ENCODE measurements at places on chromosomes 1 and 21. TPM values are rescaled to one million over a fixed set of nuclear protein-coding genes. Genes with fewer than 3 reads are reported as not detected.
A peak's percentile ranks its signal among the peaks of the same experiment; 100 is the strongest.

The HRNR gene
- total RNA-seq: not detected

DNA sequence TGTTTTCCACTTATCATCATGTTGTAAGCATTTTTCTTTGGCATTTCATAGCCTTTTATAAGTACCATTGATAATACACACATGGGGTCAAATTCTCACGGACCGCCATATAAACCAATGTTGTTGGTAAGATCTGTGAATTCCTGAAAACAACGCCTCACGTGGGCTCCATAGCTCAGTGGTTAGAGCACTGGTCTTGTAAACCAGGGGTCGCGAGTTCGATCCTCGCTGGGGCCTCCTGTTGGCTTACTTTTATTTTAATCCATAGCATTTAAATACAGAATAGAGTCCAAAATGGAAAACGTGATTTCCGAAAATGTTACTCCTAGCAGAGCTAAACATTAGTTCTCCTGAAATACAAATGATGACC, 83.1 kb downstream of the HHIPL2 start:
- no peak overlapping the region for H3K27ac ChIP-seq
- H3K4me1 ChIP-seq: no peaks in the 10 kb centered on the region
- H3K36me3 ChIP-seq: no peaks in the 10 kb centered on the region
- peak; percentile 54 for DNase-seq

GRCh38 chr1:243364330-243364729, 108.5 kb downstream of the SDCCAG8 start:
- no peak overlapping the region for H3K27ac ChIP-seq
- no peaks in the 10 kb centered on the region for H3K36me3 ChIP-seq
- H3K4me1 ChIP-seq: no peaks in the 10 kb centered on the region
- H3K27me3 ChIP-seq: no peaks in the 10 kb centered on the region
- H3K4me3 ChIP-seq: no peak overlapping the region
- no peak for DNase-seq

The RPE65 gene
- total RNA-seq: not detected

GRCh38 chr1:108505763-108506070, 54.2 kb upstream of the EEIG2 start:
- no peak overlapping the region for H3K4me3 ChIP-seq
- H3K36me3 ChIP-seq: no peaks in the 10 kb centered on the region
- H3K27ac ChIP-seq: no peak overlapping the region
- H3K4me1 ChIP-seq: no peaks in the 10 kb centered on the region
- H3K27me3 ChIP-seq: no peaks in the 10 kb centered on the region

The GON4L gene
- 32.3 TPM for total RNA-seq

GRCh38 chr1:29953961-29954360, 717.6 kb downstream of the PTPRU start:
- DNase-seq: no peak
- no peaks in the 10 kb centered on the region for H3K36me3 ChIP-seq
- no peak overlapping the region for H3K27ac ChIP-seq
- no peak overlapping the region for H3K4me3 ChIP-seq
- H3K27me3 ChIP-seq: no peaks in the 10 kb centered on the region
- H3K4me1 ChIP-seq: no peaks in the 10 kb centered on the region

DNA sequence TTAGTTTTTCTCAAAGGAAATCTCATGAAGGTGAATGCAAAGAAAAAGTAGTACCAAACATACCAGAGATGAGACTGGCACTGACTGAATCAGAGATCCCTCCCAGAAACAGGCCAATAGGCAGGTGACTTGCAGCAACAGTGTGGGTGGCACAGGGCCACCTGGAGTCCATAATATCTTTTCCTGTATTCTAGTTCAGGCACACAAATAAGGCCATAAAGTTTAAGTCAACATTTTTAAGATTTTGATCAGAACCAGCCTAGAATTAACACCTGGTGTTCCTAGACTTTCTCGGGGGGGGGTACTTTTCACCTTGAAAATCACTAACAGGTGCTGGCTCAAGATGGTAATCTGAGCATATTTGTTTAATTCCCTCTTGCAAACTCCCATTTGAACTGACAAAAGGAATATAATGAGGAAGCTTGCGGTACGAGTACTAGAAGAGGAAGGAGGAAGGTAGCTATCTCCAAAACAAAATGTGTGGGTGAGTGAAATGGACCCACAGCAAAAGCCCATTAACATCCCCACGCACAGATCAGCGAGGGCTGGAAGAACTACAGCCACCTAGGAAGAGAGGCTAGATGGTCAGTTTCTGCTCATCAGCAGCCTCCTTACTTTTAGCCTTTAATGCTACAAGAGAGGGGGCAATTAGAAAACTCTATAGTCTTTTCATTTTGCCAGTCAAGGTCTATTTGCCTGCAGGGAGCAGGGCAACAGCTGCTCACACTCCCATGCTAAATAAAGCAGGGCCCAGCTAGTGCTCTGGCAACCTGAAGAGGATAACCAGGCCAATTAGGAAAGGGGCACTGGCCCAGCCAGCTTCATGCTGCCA, 18.9 kb downstream of the SDE2 start:
- H3K36me3 ChIP-seq: peaks cover 18% of the 10 kb centered on the region
- no peak overlapping the region for H3K4me3 ChIP-seq
- H3K4me1 ChIP-seq: no peaks in the 10 kb centered on the region
- no peak for DNase-seq
- H3K27me3 ChIP-seq: no peaks in the 10 kb centered on the region
- no peak overlapping the region for H3K27ac ChIP-seq

The RGS4 gene
- 10.5 TPM for total RNA-seq

GRCh38 chr1:5658340-5659316, 333.6 kb downstream of the NPHP4 start:
- no peak overlapping the region for H3K4me3 ChIP-seq
- H3K27ac ChIP-seq: no peak overlapping the region
- no peaks in the 10 kb centered on the region for H3K27me3 ChIP-seq
- H3K36me3 ChIP-seq: no peaks in the 10 kb centered on the region
- no peaks in the 10 kb centered on the region for H3K4me1 ChIP-seq
- no peak for DNase-seq

DNA sequence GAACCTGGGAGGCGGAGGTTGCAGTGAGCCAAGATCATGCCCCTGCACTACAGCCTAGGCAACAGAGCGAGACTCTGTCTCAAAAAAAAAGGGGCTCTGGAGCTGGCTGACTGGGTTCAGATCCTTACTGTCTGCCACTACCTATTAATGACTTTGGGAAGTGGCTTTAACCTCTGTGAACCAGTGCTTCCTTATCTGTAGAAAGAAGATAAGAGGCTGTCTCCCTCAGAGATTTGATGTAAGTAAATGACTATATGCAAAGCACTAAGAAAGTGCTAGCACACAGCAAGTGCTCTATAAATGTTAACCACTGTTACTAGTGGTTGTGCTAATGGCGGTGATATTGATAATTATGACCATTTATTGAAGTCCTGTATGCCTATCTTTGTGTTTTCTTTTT, 94.6 kb downstream of the VPS13D start:
- H3K4me1 ChIP-seq: no peaks in the 10 kb centered on the region
- no peaks in the 10 kb centered on the region for H3K27me3 ChIP-seq
- no peak overlapping the region for H3K27ac ChIP-seq
- H3K36me3 ChIP-seq: peaks cover 42% of the 10 kb centered on the region
- no peak overlapping the region for H3K4me3 ChIP-seq

The CASQ2 gene
- total RNA-seq: 3.9 TPM

GRCh38 chr1:87449348-87449963, 120.8 kb downstream of the LMO4 start:
- peak; percentile 75 for DNase-seq
- H3K27ac ChIP-seq: no peak overlapping the region

The C1QB gene
- 176 TPM for total RNA-seq

The PADI4 gene
- total RNA-seq: not detected

GRCh38 chr1:147124266-147124665, 48.0 kb downstream of the PRKAB2 start:
- H3K4me3 ChIP-seq: no peak overlapping the region
- no peaks in the 10 kb centered on the region for H3K27me3 ChIP-seq
- DNase-seq: peak; percentile 4
- no peaks in the 10 kb centered on the region for H3K4me1 ChIP-seq

The CLIC6 gene
- total RNA-seq: 4.9 TPM

DNA sequence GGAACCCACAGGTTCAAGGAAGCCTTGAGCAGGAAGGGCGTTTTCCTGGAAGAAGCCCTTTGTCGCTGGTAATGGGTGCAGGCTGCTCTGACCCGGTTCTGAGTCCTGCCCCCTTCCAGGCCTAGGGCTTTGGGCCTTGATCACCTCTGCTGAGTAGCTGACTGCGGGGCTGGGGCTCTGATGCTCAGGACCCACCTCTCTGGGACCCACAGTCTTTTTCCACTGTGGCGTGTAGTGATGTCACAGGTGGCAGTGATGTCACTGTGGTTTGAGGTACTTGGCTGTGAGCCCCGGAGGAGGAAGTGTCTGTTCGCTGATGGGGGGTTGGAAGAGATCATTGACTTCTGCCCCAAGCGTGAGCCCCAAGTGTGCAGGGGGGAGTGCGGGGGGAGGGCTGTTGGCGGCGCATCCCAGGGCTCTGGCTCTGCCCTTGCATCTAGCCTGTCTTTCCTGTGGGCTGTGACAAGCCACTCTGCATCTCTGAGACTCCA, 6.9 kb downstream of the TNFRSF1B start:
- H3K27me3 ChIP-seq: no peaks in the 10 kb centered on the region
- peak; percentile 41 for DNase-seq
- H3K4me3 ChIP-seq: no peak overlapping the region
- H3K36me3 ChIP-seq: no peaks in the 10 kb centered on the region
- H3K4me1 ChIP-seq: peaks cover 53% of the 10 kb centered on the region
- no peak overlapping the region for H3K27ac ChIP-seq

- DNase-seq: no peak
- no peaks in the 10 kb centered on the region for H3K4me1 ChIP-seq
- H3K27me3 ChIP-seq: no peaks in the 10 kb centered on the region
- H3K36me3 ChIP-seq: no peaks in the 10 kb centered on the region
These were observed 29.4 kb upstream of the B3GALNT2 start for GRCh38 chr1:235533476-235534168.

The TCP10L gene
- total RNA-seq: 1.1 TPM

- H3K36me3 ChIP-seq: no peaks in the 10 kb centered on the region
- H3K27ac ChIP-seq: peak overlapping the region; percentile 89
- no peak for DNase-seq
- H3K4me1 ChIP-seq: peaks cover 15% of the 10 kb centered on the region
These were observed 8.8 kb upstream of the THEMIS2 start for GRCh38 chr1:27863538-27863915.

- no peaks in the 10 kb centered on the region for H3K27me3 ChIP-seq
- H3K36me3 ChIP-seq: no peaks in the 10 kb centered on the region
- no peak overlapping the region for H3K27ac ChIP-seq
These were observed 94.1 kb downstream of the ABCA4 start for GRCh38 chr1:94026619-94027380.

The SIKE1 gene
- 41.8 TPM for total RNA-seq

The NUAK2 gene
- total RNA-seq: 16.8 TPM

DNA sequence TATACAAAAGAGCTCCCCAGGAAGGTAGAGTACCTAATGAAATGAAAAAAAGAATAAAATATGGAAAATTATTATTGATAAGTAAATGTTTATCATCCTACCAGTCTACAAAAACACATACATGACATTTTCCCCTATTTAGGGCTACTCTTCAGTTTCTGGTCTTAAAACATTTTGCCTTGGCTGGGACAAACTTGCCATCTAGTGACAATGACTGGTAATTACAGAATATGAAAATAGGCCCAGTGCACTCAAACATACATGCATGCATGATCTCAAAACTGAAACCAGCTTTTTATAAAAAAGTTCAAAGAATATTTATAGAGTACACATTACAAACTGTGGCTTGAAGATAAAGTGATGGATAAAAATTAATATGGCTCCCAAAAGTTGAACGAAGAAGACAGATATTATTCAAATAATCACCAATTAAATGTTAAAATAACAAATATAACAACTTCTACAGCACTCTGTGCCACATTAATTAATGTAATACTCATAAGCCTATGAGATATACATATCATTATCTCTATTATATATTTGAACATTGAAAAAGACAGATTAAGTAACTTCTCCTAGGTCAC, 10.5 kb upstream of the RNPC3 start:
- H3K27ac ChIP-seq: no peak overlapping the region
- no peaks in the 10 kb centered on the region for H3K36me3 ChIP-seq
- no peaks in the 10 kb centered on the region for H3K27me3 ChIP-seq
- H3K4me3 ChIP-seq: no peak overlapping the region
- no peak for DNase-seq
- H3K4me1 ChIP-seq: no peaks in the 10 kb centered on the region

The SLC44A3 gene
- total RNA-seq: 4.0 TPM

DNA sequence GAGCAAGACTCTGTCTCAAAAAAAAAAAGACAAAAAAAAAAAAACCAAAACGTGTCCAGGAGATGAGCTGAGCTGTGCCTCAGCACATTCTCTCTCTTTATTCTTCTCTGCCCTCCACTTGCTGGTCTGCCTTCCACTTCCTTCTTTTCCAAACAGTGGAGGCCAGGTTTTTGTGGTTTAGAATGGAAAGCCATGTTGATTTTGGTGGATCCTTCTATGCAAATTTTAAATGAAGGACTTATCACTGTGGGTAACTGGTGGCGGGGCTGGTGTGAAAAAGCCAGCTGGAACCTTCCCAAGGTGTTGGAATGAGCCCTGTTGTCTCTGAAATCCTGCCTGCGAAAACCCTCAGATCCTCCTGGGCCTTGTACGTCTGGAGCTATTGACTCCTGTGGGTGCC, 61.9 kb downstream of the PTPRU start:
- H3K27ac ChIP-seq: no peak overlapping the region
- no peaks in the 10 kb centered on the region for H3K4me1 ChIP-seq
- no peaks in the 10 kb centered on the region for H3K36me3 ChIP-seq
- no peak for DNase-seq
- H3K4me3 ChIP-seq: no peak overlapping the region
- H3K27me3 ChIP-seq: no peaks in the 10 kb centered on the region

DNA sequence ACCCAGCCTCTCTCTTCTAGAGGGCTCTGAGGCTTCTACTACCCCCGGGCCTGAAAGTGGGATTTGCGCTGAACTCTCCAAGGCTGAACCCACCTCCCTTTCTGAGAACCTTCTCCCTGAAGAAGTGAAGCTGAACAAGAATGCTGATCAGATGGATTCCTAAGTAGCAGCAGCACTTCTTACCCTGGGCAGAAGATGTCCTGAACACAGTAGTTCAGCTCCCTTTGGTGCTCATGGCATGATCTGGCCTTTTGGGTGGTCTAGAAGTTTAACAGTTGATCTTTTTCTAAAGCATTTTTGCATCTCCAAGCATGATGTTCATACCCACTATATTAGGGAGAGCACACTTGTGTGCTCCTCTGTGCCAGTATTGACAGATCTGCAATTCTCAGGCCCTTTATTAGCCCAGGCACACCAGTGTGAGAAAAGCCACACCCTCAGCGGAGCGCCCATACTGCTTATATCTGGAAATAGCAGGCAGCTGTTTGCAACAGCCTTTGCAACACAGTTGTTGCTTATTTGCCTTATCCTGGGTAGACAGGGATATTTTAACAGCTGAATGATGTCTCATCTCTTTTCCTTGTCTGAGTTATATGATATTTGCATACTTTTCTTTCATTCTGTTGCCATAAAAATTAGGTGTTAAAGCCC, 34.2 kb downstream of the CNN3 start:
- no peak overlapping the region for H3K27ac ChIP-seq
- DNase-seq: no peak
- H3K4me1 ChIP-seq: no peaks in the 10 kb centered on the region
- H3K4me3 ChIP-seq: no peak overlapping the region

The ERRFI1 gene
- total RNA-seq: 133 TPM
